ENCODE measurements at places on chromosomes 7 and 10.

DNA sequence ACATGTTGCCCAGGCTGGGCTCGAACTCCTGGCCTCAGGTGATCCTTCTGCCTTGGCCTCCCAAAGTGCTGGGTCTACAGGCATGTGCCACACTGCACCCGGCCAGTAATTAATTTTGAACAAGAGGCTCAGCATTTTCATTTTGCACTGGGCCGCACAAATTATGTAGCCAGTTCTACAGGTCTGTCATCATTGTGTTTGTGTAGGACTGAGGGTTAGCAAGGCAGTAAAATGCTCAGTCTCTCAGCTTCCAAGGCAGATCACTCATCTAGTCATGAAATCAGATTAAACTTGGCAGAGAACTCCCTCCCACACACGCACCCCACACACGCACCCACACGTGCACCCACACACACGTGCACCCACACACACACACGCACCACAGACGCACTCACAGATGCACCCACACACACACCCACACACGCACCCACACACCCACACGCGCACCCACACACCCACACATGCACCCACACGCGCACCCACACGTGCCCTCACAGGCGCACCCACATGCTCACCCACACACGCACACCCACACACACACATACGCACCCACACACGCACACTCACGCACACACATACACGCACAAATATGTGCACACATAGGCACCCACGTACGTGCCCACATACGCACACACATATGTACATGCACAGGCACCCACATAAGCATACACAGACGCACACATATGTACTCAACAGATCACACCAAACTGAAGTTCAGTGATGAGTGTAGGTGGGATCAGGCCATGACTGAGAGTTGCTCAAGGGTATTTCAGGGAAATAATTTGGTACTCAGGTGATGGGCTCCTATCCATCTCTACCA lies 27.8 kb upstream of the PROSER2 start:
- DNase-seq, result no peak

GRCh38 chr10:26335574-26336093 lies 102.5 kb upstream of the APBB1IP start:
- DNase-seq, result no peak

DNA sequence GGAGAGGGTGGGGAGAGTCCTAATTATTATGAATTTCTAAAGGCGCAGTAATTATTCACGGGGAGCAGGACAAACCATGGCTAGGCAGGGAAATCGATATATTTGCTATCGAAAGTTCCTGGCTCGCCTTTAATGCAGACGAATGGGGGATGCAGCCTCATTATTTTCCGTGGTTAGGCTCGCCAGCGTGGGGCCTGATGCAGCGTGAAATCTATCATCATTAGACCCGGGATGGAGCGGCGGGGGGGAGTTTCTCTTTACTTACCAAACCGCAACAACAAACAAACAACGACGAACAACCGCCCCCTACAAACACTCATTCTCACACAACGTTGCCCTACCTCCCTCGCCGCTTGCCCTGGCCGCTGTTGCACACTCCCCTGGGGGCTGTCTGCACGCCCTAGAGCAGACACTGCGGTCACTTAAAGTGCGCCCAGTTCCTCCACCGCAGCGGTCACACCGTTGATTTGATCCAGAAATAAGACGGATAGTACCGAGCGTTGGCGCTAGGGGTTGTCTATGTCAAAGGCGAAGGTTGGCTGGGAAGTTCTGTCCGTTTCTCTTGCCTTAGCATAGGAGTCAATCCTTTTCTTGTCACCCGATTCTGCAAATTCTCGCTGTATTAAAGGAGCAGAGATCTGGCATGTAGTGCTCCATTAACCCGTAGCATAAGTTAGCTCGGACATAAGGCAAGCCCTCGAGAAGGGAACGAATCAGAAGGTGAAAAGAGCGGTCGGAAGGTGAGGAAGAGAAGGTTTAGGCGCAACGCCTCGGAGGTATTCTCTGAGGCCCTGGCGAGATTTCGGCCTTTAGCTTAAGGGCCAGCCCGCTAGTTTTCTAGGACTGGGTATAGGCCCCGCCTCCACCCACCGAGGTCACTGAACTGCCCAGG lies 10.4 kb downstream of the NXPH1 start:
- peak; percentile 1 for DNase-seq

DNA sequence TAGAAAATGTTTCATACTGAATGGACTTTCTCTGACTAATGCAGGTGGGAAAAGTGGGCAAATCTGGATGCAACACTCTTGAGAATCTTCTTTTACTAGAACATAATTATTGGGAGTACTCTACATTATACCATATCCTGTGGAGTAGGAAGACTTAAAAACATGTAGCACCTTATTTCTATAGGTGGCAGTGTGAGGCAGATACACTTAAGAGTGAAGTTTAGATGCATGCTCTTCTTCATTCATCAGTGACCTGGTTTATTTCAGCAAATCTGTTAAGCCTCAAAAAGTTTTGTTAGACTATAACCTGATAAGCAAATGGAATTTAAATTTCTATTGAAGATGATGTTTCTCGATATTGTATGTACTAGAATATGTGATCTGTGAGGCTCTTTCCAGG lies 1087.1 kb upstream of the LRRN3 start:
- DNase-seq, result no peak

GRCh38 chr10:60645980-60646379 lies 132.3 kb upstream of the CDK1 start:
- DNase-seq, result no peak

- peak; percentile 49 for DNase-seq
Measured at GRCh38 chr10:50807851-50808776, 68.4 kb downstream of the ASAH2B start.

Data from fibroblast of skin of back (primary cell).